ENCODE measurements at places on chromosomes 16 and 17. TPM values are rescaled to one million over a fixed set of nuclear protein-coding genes. Genes with fewer than 3 reads are reported as not detected.

The IGFBP4 gene
- 820 TPM for total RNA-seq

The PTGES3L gene
- total RNA-seq: not detected

DNA sequence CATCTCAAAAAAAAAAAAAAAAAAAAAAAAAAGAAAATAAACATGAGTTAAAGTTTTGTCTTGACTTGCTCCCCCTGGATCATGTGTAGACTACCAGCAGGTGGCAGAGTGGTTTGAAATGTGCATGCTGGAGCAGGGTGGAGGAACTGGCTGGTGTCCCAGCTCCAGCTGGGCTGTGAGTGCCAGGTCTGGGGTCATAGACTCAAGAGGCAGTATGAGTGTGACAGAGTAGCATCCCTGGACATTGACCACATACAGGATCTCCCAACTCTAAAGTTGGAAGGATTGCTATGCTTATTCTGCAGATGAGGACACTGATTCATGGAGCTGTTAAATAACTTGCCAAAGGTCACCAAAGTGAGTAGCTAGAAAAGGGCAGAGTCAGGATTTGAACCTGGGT, 198.0 kb upstream of the MPHOSPH6 start:
- DNase-seq: no peak
- no peaks in the 10 kb centered on the region for H3K36me3 ChIP-seq
- no peaks in the 10 kb centered on the region for H3K4me1 ChIP-seq
- no peak overlapping the region for H3K27ac ChIP-seq
- H3K27me3 ChIP-seq: no peaks in the 10 kb centered on the region

DNA sequence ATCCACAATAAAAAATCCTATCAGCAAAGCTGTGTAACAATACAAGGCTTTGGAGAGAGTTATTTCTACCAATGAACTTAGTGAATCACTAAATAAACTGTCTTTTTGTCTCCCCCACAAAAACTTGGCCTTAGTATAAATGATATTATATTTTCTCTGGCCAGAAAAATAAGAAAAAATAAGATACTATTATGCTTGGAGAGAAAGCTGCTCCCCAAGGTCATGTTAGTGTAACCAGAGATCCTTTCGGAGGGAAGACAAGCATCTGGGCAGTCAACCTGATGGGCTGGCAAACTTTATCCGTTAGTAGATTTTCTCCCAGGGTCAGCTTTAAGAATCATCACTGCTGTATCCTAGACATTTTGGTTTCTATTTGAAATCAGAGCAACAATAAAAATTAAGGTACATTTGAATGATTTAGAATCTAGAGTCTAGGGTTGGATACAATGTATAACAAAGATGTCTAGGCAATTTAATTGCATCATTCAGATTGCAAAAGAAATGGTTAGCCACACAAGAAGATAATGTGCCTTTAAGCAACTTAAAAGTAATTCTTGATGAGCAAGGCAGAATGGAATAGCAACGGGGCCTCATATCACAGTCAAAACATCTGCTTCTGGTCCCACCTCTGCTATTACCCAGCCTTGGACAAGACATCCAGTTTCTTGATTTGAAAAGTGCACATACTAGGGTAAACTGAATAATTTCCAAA, 280.4 kb downstream of the SLC39A11 start:
- DNase-seq: no peak
- peaks cover 37% of the 10 kb centered on the region for H3K36me3 ChIP-seq
- H3K4me1 ChIP-seq: no peaks in the 10 kb centered on the region
- no peak overlapping the region for H3K27ac ChIP-seq
